ENCODE measurements at places on chromosomes 4 and X.

- DNase-seq = no peak
These were observed 82.6 kb downstream of the HADH start for GRCh38 chr4:108072300-108072699.

GRCh38 chrX:70922774-70923473, 8.0 kb downstream of the SLC7A3 start:
- DNase-seq = no peak

GRCh38 chr4:54695788-54696187, 38.0 kb downstream of the KIT start:
- DNase-seq = no peak

DNA sequence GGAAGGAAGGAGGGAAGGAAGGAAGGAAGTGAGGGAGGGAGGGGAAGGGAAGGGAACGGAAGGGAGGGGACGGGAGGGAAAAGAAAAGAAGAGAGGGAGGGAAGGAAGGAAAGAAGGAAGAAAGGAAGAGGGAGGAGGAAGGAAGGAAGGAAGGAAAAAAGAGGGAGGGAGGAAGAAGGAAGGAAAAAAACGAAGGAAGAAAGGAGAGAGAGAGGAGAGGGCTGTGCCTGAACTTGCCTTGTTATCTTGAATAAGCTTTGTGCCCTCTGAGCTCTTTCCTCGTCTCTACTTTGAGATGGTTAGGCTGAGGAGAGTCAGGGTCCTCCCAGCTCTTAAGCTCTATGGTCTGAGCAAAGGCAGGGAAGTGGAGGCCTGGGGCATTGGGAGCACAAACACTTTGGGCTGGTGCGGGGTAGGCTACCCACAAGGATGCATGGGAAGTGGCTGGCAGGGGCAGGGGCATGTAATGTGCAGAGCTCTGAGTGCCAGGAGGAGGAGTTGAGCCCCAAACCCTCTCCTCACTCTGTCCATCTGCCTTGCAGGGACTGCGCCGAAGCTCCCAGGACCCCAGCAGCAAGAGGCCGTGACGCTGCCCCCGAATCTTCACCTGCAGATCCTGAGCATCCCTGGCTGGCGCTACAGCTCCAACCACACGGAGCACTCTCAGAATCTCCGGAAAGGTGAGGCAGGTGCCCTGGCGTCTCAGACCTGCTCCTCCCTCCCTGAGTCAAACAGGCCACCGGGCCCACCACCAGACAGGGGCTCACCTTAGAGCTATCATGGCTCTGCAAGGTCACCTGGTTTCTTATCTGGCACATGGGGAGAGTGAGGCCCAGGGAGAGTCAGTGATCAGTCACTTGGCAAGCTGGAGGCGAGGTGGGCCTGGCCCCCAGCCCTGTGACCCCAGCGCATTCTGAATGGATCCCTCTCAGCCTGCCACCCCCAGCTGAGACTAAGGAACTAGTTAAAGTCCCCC, 26.5 kb upstream of the MRFAP1 start:
- DNase-seq = no peak

- no peak for DNase-seq
These were observed 209.1 kb upstream of the JADE1 start for GRCh38 chr4:128600410-128600809.

GRCh38 chr4:9904976-9905587, 116.2 kb downstream of the SLC2A9 start:
- DNase-seq = no peak

GRCh38 chrX:101462892-101463291, 22.4 kb upstream of the ARMCX4 start:
- peak; percentile 30 for DNase-seq

DNA sequence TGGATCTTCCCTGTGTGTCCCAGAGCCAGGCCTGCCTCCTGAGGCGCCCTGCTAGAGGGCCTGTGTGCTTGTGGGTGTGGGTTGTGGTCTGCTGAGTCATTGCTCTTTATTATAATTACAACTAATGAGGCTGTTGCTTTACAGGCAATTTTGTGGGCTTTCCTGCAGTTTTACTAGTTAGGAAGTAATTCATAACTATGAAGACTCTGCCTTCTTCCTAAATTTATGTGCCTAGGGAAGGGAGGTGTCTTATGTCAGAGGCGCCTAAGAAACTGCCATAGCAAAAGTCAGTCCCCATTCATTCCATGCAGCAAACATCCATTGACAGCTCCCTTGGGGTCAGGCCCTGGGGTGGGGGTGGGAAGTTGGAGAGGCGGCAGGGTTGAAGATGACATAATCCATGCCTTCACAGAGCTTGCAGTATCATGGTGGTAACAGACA, 359.2 kb downstream of the IDS start:
- DNase-seq = no peak

DNA sequence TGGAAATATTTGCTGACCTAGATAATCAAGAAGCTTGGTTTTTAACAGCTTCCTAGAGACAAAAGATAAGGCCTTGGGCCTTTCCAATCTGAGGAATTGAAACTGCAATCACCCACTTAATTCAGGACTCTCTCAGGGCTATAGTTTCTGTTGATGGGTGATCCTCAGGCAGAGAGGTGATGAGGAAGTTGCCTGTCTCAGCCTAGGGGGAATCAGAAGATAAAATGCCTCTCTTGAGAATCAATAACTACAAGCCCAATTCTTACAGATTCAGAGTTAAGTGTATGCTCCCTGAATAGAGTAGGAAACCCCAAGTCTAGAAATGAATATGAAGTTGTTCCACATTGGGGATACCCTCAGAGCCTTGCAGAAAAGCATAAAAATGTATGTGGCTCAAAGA, 45.5 kb downstream of the NFKB1 start:
- DNase-seq = no peak

GRCh38 chr4:15544248-15544729, 74.6 kb downstream of the CC2D2A start:
- DNase-seq = no peak

- no peak for DNase-seq
These were observed 275.4 kb downstream of the SHOX start for GRCh38 chrX:905848-906566.

DNA sequence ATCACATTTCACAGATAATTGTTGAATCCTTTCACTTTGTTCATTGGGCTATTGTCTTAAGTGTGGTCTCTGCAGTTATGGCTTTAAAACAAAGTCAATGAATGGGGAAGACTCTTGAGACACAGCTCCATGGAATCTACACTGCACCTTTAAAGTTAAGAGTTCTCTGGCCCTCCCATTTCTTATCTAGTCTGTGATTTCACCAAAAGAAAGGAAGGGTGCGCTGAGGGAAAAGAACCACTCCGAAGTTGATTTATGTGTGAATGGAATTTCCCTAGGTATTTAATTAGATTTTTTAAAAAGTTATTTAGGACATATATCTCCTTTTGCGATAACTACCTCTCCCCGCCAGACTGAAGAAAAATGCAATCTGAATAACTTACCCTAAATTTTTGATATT, 2.5 kb downstream of the SEPTIN11 start:
- no peak for DNase-seq

- no peak for DNase-seq
These were observed at the start of gene EPGN for GRCh38 chr4:74308215-74308614. Gene EPGN, plus strand, starts transcription at chr4:74308470. Its CDS starts 64 bp downstream, at chr4:74308534.

- peak; percentile 88 for DNase-seq
These were observed at the start of gene PSAPL1 for GRCh38 chr4:7434766-7435150. Gene PSAPL1, minus strand, starts transcription at chr4:7434930. Its CDS starts 51 bp downstream, at chr4:7434879.

DNA sequence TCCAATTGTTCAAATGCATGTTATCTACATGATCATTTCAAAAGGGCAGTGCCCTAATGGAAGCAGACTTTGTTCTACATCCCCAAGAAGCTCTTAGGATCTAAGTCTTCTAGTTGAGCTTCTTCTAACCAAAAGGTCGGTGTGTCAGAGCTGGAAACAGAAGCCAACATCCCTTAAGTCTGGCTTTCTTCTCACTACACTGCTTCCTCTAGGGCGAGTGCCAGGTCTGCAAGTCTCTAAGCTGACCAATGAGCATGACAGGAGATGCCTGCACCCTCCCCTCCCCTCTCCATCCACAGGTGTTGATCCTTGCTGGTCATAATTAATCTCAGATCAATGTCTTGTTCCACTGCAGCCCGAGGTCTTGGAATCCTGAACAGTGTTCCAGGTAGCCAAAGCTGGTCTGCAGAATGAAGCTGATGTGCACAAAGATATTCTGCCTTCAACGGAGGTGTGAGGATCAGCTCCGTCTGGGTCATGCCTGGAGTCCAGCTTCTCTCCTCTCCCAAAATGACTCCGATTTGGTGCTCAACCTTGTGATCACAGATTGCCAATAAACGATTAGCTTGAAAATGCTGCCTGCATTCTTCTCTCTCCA, 44.1 kb downstream of the WDR1 start:
- DNase-seq = no peak

GRCh38 chr4:28822163-28822562, 1898.0 kb upstream of the PCDH7 start:
- no peak for DNase-seq

DNA sequence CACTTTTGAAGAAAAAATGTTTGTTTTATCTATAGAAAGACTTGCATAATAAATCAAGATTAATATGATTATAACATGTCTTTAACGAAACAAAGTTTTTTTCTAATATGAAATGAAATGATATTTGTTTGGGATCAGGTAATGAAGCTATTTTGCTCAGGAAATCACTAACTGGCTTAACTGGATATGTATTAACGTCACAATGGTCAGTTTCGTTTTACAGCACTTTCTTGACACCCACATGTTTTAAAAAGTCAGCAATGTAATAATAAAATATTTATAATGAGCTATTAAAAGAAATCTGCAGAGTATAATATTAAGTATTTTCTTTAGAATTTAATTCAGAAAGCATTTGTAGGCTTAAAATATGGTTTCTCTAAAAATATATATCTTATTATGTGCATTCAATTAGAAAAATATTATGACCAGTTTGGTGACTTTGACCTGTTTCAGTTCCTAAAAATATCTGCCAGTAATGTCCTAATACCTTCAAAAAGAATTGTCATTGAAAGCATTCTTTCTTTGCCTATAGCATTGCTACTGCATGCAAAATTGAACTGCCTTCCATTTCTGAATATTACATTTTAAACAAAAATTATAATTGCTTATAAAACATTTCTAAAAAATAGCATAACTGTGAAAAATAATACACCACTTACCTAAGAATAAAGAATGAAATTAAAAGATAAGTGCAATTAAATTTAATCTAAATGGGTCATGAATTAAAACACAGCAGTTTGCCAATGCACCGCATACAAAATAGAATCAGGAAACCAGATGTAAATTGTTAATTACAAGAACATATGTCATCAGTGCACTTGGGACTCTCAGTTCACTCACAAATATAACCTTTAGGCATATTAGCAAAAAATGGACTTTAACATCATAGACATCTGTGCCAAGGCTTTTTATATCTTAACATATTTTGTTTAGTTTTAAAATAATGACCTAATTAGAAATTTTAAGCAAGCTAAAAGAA, 31.6 kb downstream of the TIGD2 start:
- DNase-seq = no peak

- DNase-seq = peak; percentile 63
These were observed 221.7 kb downstream of the APBB2 start for GRCh38 chr4:40992472-40993295.

- no peak for DNase-seq
These were observed 4.8 kb downstream of the AVPR2 start for GRCh38 chrX:153909024-153909979.

- no peak for DNase-seq
These were observed 167.8 kb downstream of the AFAP1 start for GRCh38 chr4:7771541-7772507.

GRCh38 chr4:107619731-107620130, 100.3 kb downstream of the PAPSS1 start:
- peak; percentile 9 for DNase-seq

GRCh38 chr4:9988363-9988749, 32.9 kb downstream of the SLC2A9 start:
- DNase-seq = no peak

DNA sequence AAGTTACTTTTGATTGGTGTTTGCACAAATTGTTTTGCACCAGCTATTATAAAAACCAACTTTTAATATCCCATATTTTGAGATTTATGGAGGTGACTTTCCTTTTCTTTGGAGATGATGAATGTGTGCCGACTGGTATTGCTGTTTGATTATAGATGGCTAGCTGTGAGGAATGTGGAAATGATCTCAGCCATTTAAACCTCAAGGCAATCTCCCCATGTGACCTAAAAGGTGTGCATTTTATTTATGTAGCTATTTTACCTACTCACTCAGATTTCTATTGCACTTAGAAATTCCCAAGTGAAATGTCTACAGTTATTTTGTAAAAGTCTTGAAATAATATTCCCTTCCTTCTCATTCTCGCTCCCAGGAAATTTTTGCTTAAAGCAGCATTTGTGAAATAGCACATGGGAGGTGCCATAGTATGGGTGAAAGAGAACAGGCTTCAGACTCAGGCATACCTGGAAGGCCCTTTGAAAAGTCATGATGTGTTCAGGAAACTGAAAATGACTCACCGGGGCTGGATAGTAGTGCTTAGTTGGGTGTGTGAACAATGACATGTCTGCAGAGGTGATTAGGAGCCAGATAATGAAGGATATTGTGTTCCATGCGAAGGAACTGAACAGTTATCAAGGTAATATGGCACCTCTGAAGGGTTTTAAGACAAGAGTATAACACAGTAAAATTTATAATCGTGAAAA, 247.6 kb downstream of the CBLL2 start:
- no peak for DNase-seq

DNA sequence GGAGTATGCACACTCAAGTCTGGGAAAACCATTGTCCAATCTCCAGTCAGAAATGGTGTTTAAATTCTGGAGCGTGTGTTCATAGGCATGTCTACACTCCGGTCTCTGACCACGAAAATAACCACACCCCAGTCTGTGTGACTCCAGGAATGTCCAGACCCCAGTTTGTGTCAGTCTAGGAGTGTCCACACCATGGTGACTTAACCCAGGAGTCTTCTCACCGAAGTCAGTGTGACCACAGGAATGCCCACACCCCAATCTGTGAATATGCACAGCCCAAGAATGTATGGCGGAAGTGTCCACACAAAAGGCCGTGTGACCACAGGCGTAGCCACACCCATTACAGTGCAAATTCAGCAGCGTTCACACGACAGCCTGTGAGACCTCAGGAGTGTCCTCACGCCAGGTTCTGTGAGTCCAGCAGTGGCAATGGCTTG, 11.4 kb downstream of the FTSJ1 start:
- DNase-seq = peak; percentile 56

GRCh38 chr4:93841803-93842345, 13.3 kb downstream of the ATOH1 start:
- DNase-seq = no peak

DNA sequence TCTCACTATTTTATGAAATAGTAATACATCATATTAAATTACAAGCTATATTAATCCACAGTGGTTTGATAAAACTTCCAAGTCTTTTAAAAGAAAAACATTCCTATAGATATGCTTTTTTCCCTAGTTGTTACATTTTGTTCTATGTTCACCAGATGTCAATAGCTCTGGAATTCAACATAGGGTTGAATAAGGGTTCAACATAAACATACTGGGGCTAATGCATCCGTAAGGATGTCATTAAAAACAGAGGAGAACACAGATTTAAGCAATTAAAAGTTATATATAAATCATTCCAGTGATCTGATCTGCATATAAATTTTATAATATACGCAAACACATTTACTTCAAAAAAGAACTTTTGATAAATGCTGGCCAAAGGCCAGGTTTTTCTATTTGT, 32.5 kb downstream of the SULT1B1 start:
- DNase-seq = no peak

Data from GM03348 (cell line).